ENCODE measurements at places on chromosomes 16 and 17.

DNA sequence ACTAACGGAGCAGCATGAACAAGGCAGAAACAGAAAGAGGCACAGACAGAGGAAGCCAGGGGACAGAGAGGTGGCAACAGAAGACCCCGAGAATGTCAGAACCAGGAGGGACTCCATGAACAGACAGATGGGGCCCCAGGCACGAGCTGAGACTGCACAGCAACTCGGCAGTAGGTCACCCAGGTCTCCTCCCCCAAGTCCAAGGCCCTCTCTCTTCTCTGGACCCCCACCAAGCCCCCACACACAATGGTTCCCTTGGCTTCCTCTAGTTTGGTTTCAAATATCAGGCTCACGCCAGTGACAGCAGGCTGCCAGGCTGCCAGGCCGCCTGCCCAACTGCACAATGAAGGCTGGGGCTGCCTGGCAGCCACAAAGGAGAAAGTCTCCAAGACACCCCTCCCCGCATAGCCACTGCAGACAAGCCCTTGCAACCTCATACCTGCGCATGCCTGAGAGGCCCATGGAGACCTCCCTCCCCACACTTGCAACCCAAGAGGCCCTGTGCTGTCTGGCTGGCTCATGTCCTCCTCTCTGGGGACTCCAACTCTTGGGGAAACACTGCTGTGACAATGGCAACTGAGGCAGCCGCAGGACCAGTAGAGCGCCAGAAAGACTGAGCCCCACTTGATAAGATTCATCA, 54.8 kb downstream of the PIMREG start:
- H3K27me3 ChIP-seq = no peaks in the 10 kb centered on the region
- peaks cover 11% of the 10 kb centered on the region for H3K36me3 ChIP-seq
- H3K4me3 ChIP-seq = no peak overlapping the region
- H3K4me1 ChIP-seq = peaks cover 45% of the 10 kb centered on the region
- H3K27ac ChIP-seq = no peak overlapping the region
- DNase-seq = peak; percentile 54

- H3K27ac ChIP-seq = peak overlapping the region; percentile 15
- peaks cover 9% of the 10 kb centered on the region for H3K27me3 ChIP-seq
- peaks cover 27% of the 10 kb centered on the region for H3K4me1 ChIP-seq
Observed at GRCh38 chr17:73156166-73156840, 8.5 kb upstream of the SSTR2 start.

- no peaks in the 10 kb centered on the region for H3K27me3 ChIP-seq
- peaks cover 22% of the 10 kb centered on the region for H3K36me3 ChIP-seq
- H3K27ac ChIP-seq = no peak overlapping the region
- H3K4me1 ChIP-seq = no peaks in the 10 kb centered on the region
- no peak for DNase-seq
Observed at GRCh38 chr17:61984821-61985220, 57.0 kb upstream of the INTS2 start.

DNA sequence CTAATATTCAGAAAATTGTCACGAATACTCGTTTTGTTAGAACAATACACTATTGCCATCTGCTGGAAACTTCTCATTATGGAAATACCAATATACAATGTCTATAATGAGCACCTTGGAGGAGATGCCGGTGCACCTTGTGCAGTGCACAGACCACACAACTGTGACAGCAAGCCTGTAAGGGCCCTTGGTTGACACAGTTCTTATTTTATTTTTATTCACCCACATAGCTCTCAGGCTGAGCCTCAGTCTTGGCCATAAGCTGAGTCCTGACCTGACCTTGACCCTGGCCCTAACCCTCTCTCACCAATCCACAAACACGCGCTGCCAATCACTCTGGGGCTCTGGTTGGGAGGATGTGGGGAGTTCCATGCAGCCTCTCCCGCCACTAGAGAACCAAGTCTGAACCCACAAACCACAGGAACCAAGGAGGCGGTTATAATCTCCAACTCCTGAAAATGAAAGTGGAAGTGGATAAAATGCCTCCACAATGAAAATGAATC, 7.6 kb downstream of the AIPL1 start:
- no peak overlapping the region for H3K27ac ChIP-seq
- no peaks in the 10 kb centered on the region for H3K36me3 ChIP-seq
- peak; percentile 86 for DNase-seq
- H3K4me3 ChIP-seq = no peak overlapping the region
- no peaks in the 10 kb centered on the region for H3K4me1 ChIP-seq
- H3K27me3 ChIP-seq = no peaks in the 10 kb centered on the region
